ENCODE measurements at places on chromosomes 3 and 15.
A peak's percentile ranks its signal among the peaks of the same experiment; 100 is the strongest.

GRCh38 chr3:32126305-32127015 lies 20.0 kb downstream of the GPD1L start:
- DNase-seq: no peak

DNA sequence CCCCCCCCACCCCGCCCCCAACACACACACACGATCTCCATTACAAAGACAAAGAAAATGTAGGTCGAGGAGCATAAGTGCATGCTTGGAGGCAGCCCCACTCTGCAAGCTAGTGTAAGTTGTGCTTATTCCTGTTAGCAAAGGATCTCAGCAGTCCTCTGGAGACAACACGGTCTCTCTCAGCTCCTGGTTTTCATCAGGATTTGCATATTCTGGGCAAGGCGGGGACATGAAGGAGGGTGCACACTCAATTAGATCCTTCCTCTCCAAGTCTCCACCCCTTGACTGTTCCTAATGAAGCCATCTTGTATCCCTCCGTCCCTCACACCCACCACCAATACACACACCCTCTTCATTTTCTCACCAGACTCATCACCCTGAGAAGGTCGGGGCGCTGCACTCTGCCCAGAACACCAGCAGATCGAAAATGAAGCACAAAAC lies 63.8 kb downstream of the MRPL46 start:
- DNase-seq: no peak

GRCh38 chr3:189027626-189028155 lies 144.1 kb upstream of the TPRG1 start:
- peak; percentile 4 for DNase-seq

DNA sequence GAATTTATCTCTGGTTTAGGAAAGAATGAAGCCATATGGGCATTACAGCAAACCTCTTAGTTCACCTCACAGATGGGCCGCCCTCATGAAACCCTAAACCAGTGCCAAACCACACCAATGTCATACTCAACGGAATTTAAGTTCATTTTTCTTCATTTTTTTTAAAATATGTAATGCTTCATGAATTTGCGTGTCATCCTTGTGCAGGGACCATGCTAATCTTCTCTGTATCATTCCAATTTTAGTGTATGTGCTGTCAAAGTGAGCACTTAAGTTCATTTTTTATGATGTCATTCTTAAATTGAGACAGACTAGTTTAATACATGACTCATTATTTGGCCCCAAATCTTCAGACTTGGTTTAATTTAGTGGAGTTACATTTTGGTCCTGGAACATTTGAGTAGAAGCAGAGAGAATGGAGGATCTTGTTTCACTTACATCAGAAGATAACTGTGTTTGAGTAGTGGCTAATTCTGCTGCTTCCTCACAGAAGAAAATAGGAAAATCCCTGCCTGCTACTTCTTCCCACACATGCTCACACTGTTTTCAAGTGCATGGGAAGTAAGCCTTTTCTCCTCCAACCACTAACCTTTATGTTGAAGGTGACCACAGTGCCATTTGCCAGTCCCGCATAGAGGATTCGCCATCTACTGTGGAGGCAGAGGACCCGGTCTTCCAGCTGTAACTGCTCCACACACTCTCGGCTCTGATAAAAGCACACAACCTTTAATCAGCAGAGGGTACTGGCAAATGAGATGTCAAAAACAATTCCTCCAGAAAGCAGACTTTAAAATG lies 63.3 kb downstream of the ZNF106 start:
- DNase-seq: peak; percentile 88

DNA sequence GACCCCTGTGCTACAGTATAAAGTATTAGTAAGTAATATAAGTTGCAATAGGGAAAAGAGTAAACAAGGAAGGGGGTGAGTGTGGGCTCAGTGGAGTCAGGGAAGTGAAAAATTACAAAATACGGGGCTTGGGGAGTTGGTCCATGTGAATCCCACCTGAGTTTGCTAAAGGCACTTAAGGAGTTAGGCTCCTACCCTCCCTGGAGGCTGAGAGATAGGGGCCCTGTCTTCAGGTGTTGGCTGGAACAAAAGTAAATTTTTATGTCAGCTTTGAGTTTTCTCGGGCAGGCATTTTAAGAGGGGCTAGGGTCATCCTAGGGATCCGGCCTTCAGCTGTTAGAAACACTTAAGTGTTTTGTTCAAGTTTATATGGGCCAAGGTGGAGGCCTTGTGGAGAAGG lies 8.2 kb downstream of the TRPC1 start:
- no peak for DNase-seq

GRCh38 chr15:45393851-45394250 lies 15.5 kb upstream of the GATM start:
- DNase-seq: no peak

GRCh38 chr15:86125775-86126174 lies 46.1 kb downstream of the AGBL1 start:
- no peak for DNase-seq

GRCh38 chr3:151837057-151837456 lies 23.1 kb downstream of the AADAC start:
- peak; percentile 93 for DNase-seq

DNA sequence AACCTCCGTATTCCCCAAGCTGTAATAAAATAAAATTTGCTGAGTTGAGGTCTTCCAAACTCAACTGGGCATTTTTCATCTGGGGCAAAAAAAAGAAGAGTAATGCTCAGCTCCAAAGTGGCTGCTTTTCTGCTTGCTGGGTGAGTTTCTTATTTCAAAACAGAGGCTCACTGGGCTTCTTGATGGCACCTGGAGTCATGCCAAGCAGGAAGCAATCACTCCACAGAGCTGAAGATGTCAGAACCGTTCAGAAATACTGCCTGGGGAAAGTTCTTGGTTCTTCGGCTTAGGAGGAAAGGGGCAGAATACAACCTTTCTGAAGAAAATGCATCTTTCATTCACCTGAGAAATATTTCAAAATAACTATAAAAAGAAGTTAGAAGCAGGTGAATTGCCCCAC lies 4.1 kb downstream of the CCR9 start:
- no peak for DNase-seq

GRCh38 chr15:39884351-39884750 lies 35.7 kb downstream of the GPR176 start:
- no peak for DNase-seq

GRCh38 chr3:194423317-194423716 lies 24.3 kb upstream of the GP5 start:
- no peak for DNase-seq

DNA sequence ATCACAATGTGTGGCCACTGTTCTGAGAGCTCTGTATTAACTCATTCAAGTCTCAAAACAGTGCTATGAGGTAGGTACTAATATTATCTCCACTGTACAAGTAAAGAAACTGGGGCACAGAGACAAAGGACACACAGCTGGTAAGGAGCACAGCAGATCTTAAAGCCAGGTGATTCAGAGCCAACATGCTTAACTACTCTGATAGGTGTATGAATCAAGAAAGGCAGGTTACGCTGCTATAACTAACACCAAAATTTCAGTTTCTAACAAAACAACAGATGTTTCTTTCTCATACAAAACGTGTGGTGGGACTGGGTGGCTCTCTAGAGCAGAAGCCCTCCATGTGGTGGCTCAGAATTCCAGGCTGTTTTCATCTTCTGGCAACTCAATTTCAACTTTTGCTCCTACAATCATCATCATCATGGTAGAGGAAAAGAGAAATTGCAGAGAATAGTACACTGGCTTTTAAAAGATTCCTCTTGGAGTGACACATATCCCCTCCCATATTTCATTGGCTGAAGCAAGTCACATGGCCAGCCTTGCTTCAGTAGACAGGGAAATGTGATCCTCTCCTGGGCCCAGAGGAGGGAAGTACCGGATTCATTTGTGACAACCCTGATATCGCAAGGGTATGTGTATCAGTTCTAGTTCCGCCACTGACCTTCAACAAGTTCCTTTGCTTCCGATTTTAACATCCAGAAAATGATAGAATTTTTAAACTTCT lies 126.2 kb upstream of the PTX3 start:
- DNase-seq: no peak

- no peak for DNase-seq
These were observed at the start of gene CDCP1 for GRCh38 chr3:45145681-45146614. Gene CDCP1 (minus strand): TSS chr3:45146378. CDS start chr3:45146287, 91 bp downstream.

DNA sequence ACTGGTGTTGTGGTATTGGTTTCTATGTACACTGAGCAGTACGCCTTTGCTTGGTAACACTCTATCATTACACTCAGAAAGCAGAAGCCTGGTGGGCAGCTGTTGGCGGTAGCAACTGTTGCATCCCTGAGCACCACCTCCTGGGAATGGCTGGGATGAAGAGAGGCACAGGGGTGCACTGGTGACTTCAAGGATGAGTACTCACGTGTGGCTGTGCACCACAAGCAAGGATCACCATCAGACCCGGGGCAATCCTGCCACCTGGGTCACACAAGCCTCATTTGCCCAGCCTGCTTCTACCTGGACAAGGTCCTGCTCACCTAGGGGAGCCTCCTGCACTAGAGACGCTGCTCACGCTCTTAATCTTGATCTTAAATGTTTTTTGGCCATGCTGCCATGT lies 336.4 kb downstream of the SI start:
- no peak for DNase-seq

- peak; percentile 29 for DNase-seq
These were observed 460 bp upstream of the ZMAT3 start for GRCh38 chr3:179072100-179072438.

DNA sequence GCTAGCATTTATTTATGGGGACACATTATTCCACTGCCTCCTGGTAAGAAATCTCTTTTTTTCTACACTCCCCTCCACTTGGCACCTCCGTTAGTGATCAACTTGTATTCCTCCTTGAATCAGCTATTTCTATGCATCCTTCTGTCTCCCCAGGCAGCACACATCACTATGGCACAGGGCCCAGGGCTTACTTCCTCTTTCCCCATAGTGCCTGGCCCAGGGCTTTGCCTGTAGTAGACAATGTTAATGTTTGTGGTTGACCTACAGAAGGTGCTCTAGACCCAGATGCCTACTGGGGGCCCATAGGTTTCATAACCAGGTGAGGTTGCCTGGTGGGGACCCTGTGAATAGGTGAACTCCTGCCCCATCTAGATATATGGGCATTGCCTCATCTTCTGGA lies 44.9 kb downstream of the EPHB1 start:
- DNase-seq: no peak

- DNase-seq: peak; percentile 67
These were observed 135.1 kb upstream of the RASGRP1 start for GRCh38 chr15:38699633-38700230.

- DNase-seq: no peak
These were observed 80.6 kb downstream of the RBPMS2 start for GRCh38 chr15:64694816-64695215.

DNA sequence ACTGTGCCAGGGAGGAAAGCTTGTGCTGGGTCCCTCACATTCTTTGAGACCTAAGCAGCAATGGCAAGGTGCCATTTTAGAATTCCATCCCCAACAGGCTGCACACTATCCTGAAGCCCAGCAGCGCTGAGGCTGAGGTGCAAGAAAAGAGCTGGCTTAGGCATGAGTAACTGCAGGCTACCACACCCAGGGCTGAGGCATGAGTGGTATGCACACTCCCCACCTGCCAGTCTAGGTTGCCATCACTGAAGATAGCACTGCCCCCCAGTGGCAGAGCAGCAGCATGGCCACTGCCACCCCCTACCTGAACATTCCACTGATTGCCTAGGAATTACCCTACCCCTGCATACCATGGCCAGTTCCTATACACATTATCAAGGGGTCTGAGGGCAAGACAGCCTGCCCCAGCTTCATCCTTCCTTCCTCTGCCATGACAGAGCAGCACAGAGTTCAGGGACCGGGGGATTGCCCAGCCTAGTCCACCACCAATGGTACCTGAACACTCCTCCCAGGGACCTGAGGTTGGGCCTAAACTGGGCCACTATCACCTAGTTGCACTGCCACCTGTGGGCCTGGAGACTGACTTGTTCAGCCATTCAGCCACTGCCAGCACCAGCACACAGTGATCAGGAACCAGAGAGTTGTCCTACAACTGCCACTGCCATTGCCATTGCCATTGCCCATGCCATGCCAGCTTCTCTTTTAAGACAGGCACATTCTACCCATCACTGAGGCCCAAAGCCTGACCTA lies 129.8 kb downstream of the SATB1 start:
- DNase-seq: peak; percentile 78

DNA sequence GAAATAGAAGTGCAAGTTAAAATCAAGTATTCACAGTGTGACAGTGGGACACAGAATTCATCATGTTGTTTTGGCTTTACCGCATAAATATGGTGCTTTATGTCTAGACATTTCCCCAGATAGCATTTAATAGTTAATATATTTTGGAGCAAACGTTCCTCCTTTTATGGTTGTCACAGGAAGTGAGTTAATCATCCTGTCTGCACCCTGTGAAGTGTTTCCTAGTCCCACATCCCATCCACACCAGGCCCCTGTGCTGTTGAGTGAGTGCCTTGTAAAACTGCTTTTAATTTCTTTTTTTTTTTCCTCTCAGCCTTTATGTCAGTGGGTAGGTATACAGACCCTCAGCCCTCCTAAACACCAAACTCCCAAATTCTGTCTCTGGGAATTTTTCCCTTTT lies 393.7 kb downstream of the FEZF2 start:
- DNase-seq: peak; percentile 42

GRCh38 chr3:67094167-67094566 lies 96.1 kb downstream of the KBTBD8 start:
- DNase-seq: no peak

- DNase-seq: no peak
These were observed 23.2 kb downstream of the SCN11A start for GRCh38 chr3:39028546-39028945.

DNA sequence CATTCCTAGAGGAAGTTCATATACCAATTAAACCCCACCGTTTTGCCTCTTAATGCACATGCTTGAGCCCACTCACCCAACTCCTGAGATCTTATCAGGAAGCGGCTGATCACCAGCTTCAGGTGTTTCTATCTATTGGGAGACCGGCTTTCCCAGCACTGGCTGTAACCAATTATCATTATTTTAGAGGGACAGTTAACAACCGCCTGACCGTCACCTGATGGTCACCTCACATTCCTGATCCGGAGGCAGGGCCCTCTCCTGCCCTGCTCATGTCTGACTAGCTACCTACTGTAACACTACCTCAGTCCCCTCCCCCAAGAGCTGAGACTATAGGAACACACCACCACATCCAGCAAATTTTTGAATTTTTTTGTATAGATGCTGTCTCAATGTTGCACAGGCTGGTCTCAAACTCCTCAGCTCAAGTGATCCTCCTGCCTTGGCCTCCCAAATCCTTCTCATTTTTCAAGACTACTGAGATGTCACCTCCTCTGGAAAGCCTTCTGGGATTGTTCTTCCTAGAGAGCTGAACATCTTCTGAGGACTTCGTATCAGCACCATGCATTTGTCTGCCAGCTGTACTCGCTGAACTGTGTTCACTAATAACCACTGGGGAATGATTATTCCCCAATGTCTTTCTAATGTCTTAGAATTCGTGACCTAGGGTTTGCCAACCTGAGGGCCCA lies 84.8 kb downstream of the LSM3 start:
- no peak for DNase-seq

- DNase-seq: no peak
These were observed 18.2 kb upstream of the PRKCI start for GRCh38 chr3:170204023-170204472.

- DNase-seq: no peak
These were observed 377.4 kb upstream of the RGMA start for GRCh38 chr15:93466380-93466779.

GRCh38 chr3:187689984-187690383 lies 12.4 kb downstream of the RTP2 start:
- peak; percentile 27 for DNase-seq

- DNase-seq: peak; percentile 57
These were observed 4.6 kb upstream of the UQCRC1 start for GRCh38 chr3:48614044-48614443.

GRCh38 chr3:177665122-177665808 lies 468.0 kb upstream of the TBL1XR1 start:
- no peak for DNase-seq

- DNase-seq: no peak
These were observed 2.1 kb downstream of the ISL2 start for GRCh38 chr15:76338486-76339304.

Measured in fibroblast of skin of back (primary cell).